ENCODE measurements at places on chromosomes 1 and 21.

GRCh38 chr1:41420860-41421259 lies 59.6 kb downstream of the FOXO6 start:
- DNase-seq: peak; percentile 12

- DNase-seq: no peak
Measured at GRCh38 chr1:91440847-91441246, 36.2 kb upstream of the HFM1 start.

DNA sequence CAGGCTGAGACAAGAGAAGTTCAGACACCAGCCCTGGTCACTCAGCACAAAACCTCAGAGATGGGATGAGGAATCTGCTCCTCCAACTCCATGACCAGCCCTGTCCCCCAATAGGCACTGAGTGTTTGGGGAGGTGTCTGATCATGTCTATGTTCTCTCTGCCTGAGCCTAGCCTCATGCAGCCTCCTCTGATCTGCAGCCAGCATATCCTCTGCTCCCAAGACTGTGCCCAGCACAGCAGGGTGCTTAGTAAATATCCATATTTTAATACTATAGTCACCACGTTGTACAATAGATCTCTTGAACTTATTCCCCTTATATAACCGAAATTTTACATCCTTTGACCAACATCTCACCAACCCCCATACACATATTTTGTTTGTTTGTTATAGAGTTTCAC lies 202.9 kb downstream of the MATN1 start:
- DNase-seq: no peak

DNA sequence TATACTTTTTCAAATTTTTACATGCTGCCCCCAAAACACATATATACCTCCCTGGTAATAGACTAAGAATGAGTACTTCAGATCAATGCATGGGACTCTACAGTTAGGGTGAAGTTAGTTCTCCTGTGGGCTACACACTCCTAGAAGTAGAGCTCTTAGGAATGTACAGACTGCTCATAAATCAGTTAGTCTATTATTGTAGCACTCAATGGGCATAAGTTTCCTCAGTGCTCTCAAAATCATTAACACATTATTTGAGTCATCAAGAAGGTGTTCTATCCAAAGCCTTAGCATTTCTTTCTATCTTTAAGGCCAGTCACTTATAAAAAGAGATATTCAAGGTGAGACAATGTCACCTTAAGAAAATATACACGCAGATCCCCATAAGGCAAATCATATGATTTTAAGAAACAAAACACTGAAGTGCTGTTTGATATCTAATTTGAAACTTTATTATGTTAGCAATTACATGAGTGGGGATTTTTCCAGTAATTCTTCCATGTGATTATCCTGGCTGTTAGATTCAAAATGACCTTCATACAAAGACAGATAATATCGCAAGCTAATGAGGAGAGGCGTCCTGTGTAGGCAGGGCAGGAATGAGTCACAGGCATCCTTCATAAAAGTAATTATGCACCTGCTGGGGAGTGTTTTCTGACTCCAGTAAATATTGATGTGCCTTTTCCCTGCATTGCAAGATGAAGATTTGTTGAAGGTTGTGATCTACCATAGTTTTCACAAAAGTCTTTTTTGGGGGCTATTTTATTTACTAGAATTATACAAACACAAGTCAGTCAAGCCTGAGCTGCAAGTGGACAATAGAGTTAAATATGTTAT lies 167.2 kb upstream of the ATP1B1 start:
- no peak for DNase-seq

- no peak for DNase-seq
Measured at GRCh38 chr21:44846485-44847260, 26.8 kb downstream of the PTTG1IP start.

GRCh38 chr1:243513726-243514491 lies 258.1 kb downstream of the SDCCAG8 start:
- DNase-seq: no peak

DNA sequence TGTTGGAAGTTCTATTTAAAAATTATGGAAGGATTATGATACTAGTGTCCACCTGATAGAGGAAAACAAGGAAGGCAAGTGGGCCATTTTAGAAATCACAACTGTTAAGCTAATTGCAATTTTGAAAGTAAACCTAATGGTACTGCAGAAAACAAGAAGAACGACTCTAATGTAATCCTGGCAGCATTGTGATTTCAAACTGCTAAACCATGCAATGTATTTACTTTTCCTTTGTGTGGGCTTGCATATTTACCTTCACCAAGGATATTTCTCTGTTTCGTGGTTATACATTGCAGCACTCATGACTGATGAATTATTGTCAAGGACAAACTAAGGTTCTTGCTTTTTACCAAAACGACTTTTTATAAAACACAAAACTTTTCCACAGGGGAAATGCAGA lies 88.1 kb downstream of the TM2D1 start:
- no peak for DNase-seq

- no peak for DNase-seq
Measured at GRCh38 chr1:87146538-87146937, 182.1 kb upstream of the LMO4 start.

DNA sequence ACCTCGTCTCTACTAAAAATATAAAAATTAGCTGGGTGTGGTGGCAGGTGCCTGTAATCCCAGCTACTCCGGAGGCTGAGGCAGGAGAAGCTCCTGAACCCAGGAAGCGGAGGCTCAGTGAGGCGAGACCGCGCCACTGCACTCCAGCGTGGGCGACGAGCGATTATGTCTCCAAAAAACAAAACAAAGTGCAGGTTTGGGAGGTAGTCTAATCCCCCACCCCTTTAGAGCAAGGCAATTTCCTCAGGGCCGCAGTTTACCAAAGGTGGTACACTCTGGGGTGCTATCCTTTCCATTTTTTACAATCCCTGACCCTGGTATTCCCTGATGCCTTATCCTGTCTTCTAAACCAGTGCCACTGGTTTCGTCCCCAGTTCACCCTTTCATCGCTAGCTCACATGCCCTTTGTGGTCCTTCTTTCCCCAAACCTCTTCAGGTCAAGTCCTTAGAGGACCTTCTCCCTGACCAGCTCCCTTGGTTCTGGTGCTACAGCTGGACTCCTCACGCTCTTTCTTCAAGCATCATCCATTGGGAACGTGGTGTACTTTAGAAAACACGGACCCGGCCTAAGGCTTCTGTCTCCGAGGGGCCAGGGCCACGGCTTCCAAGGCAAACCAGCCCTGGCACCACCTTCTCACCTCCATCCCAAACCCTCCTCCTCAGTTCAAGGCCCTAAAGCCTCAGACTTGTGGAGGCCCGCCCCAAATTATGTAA lies 873 bp downstream of the IFT25 start:
- no peak for DNase-seq

All from AG09319 (cell line).